ENCODE measurements at places on chromosomes 12 and 14.

DNA sequence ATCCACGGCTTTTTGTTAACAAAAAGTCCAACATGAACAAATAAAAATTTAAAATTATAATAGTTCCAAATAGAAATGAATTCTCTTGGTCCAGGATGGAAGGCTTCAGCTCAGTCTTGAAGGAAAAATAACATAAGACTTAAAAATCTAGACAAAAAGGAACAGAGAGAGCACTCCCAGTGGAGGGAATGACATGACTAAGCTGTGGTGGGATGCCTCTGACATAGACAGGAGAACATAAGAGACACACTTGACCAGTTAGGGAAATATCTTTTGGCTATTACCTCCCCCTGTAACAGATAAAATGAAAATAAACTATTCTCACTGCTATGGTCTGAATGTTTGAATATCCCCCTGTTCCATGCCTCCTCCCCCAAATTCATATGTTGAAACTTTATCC is 106.8 kb downstream of the BBS10 start:
- no peak for DNase-seq

GRCh38 chr12:29333178-29333577 is 47.8 kb downstream of the ERGIC2 start:
- DNase-seq, result no peak

- no peak for DNase-seq
Measured at GRCh38 chr14:81669308-81669707, 135.7 kb upstream of the SEL1L start.

DNA sequence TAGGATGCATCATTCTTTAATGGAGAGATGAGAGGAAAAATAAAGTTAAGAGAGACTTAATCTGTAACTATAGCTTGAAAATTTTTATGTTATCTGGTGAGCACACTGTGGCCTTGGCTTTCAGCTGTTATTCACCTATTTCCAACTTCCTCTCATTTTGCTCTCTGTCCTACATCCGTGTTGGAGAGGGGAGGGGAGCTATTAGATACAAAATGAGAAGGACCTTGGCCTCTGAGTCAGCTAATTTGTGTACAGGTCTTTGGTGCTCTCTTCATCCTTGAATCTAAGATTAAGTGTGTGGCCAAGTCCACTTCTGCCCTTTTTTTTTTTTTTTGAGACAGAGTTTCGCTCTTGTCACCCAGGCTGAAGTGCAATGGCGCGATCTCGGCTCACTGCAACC is 887 bp upstream of the APOBEC1 start:
- no peak for DNase-seq

DNA sequence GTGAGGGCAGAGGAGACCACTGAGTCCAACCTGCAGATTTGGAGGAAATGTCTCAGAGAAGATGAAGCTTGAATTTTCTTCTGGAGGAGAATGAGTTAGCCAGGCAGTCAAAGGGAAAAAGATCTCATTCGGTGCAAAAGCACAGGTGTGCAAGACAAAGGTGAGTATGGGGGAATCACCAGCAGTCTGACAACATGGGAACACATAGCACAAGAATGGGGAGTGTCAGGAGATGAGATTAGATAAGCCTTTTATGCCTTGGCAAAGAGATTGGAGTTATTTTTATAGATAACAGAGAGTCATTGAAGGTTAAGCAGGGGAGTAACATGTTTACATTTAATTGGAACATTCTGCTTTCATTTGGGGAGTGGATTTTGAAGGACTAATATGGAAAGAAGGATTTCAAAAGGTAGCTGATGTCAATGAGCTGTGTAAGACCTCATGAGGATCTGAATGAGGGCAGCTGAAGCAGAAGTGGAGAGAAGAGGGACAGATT is 171.3 kb upstream of the NTF3 start:
- DNase-seq, result no peak
